ENCODE measurements at places on chromosomes 6 and 20.

GRCh38 chr6:136613477-136613876 lies 63.3 kb upstream of the MAP7 start:
- DNase-seq: no peak

GRCh38 chr6:93943661-93944060 lies 524.3 kb upstream of the EPHA7 start:
- DNase-seq: no peak

DNA sequence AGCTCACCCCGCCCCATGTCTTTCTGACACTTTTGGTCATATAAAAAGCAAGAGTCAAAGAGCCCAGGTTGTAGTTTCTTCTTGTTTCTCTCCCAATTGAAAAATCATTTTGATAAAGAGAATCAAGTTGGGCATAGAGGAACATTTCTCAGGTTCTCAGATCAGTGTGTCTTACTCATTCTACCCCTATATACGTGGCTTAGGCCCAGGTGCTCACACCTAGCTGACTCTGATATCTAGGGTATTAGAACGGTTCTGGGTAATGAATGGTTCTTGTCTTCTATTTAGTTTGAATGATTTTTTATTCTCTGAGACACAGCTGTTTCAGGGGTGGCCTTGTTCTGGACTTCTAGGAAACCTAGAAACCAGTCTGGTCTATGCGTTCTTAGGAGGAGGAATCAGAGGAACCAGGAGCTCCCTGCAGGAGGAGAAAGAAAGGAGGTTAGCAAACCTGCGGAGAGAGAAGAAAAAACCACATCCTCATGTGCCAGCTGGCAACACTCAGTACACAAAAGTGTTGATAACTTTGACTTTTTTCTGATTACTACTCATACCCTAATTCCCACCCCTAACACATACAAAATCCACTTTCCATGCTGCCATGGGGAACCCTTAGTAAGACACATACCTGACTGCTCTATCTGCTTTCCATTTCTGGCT lies 178.0 kb downstream of the CLIC5 start:
- DNase-seq: no peak

GRCh38 chr6:107654764-107655163 lies 164.8 kb downstream of the SOBP start:
- DNase-seq: no peak

GRCh38 chr20:38063911-38064530 lies 30.5 kb downstream of the RPRD1B start:
- no peak for DNase-seq

DNA sequence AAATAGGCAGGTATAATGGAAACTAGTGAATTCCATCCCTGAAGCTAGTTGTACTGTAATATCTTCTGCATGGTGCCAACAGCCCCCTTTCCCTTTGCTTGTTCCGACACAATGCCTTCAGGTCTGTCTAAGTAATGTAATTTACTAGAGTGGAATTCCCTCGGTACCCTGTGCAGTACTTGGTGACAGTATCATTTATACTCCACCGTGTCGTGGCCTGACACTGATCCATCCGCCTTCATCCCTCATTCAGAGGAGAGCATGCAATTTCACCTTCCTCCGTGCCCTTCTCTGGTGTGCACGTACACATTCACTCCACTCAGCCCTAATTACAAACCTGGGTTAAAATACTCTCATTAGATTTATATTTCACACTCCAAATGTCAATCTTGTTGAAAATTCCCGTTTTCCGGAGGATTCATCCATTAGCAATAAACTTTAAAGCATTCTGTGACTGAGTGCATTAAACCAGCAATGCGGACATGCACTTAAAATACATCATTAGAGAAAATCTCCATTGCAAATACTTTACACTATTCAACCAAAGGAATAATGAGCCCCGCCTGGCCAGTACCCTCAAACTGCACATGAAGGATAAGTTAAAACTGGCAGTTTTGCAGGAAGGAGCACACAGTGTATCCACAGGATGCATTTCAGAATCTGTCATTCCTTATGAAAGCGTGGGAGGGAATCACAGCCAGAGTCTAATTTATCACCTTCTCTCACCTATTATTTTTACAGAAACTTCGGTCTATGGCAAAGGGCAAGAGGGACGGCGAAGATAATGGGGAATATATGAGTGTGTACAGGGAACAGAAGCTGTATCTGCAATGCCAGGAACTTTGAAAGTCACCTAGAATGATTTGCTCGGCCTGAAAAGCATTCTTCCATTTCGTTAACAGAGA lies 182.5 kb downstream of the GJA10 start:
- no peak for DNase-seq

DNA sequence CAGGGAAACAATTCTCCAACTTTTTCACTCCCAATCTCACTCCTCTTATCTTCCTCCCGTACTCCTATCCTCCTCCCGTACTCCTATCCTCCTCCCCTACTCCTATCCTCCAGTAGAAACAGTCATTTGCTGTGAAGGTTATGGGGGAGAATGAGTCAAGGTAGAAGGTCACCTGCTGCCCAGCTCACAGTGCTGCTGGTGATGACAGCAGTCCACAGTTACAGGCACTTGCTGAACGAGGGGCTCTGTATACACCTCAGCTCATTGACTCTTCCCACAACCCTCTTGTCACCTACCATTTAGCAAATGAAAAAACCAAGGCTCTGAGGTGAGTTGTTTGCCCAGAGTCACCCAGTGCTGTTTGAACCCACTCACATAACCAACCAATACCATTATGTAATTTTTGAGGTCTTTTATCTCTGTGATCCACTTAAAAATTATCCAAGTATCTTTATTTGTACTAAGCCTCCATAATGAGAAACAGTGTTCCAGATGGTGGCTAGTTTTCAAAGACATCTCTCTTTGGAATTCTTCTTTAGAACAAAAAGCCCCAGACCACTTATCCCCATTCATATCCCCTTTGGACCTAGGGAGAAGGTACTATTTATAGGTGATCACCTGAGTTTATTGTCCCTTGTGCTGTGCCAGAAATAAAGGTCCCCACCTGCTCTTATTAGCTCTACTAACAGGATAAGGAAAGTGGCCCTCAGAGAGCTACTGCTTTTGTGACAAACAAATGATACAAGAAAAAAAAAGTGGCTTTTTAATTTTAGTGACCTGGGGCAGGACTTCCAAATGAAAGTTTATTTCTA lies 53.2 kb downstream of the PTPN1 start:
- DNase-seq: peak; percentile 88

DNA sequence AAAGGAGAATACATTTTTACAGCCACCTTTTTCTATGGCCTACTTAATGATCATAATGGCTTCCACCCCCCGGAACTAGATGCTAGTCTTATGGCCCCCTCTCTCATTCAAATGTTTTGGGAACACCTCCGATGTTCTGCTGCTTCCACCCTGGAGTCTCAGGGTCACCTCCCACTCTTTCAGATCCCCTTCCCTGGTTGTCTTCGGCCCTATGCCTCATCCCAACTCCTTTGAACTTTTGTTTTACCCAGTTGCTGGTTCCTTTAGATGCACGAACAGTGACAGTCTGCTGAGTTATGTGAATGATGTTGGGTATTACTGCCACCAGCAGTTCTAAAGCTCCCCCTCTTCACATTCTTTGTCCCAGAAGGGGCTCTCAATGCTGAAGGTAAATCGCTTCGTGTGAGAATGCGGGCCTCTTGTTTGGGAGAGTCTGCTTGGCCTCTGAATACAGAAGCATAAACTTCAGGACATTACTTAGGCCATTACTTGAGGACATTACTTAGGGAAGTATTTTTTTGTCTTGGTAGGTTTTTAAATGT lies 309.1 kb downstream of the SOX4 start:
- DNase-seq: no peak

DNA sequence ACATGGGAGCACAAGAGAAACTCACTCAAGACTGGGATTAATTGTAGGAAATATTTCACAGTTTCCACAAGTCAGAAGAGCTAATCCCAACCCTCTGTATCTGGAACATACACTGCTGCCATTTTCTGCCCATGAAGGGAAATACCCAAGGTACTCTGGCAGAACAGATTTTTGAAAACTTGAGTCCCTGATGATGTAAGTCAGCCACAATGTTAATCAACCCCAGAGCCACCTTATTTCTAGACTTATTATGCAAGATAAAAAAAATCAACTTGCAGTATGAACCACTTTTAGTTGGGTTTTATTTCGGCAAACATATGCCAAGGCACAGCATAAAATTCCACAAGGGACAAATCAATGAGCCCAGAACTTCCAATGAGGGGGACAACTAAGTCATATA lies 141.5 kb downstream of the LY86 start:
- DNase-seq: no peak

DNA sequence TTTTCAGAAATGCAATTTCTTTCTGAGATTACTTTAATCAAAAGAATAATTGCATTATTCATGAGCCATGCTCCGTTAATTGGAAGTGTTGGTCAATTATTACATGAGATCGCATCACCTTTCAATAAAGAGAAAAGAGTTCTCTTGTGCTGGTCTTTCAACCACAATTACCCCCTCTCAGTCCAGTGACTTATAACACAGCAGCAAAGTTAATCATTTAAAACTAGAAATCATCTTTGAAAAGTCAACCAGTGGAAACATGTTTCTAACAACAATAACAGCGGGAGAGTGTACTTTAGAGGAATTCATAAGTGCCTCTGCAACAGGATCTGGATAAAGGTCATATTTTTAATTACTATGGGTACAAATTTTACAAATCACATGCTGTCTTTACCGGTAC lies 384.4 kb upstream of the AGPAT4 start:
- no peak for DNase-seq

DNA sequence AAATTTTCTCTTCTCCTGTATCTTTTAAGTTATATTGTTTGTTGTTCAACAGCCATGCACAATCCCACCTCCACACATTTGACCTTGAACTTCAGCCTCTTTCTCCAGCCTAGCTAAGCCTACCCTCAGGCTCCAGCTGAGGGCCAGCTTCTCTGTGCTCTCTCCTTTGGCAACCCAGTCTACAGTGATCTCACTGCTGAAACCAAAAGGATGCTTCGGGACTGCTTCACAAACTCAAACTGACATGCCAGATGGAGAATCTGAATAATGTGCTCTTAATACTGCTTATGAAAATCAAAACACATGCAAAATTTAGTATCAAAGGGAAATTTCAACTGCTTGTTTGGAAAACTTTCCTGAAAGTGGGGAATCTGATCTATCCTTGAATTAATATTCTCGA lies 16.1 kb upstream of the RIN2 start:
- no peak for DNase-seq

- no peak for DNase-seq
These were observed 11.0 kb downstream of the NCR2 start for GRCh38 chr6:41346441-41346840.

GRCh38 chr6:68880050-68880813 lies 245.2 kb downstream of the ADGRB3 start:
- no peak for DNase-seq

GRCh38 chr6:146905181-146905704 lies 299.0 kb upstream of the STXBP5 start:
- DNase-seq: no peak

DNA sequence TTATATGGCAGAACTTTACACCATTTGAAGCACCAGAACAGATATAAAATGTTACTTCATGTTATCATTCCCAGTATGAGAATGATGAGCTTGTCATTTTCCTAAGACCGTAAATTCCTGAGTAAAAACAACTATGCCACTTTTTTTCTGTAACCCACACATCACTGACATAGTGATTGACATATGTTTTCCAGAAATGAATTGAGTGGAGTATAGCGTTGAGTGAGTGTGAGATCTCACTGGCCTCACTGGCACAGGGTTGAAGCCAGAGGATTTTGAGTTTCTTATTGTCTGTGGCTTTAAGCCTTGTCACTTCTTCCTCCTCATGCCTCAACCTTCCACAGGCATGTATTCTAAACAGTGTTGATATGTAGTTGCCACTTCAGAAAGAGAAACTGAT lies 62.3 kb downstream of the PDE7B start:
- DNase-seq: no peak

GRCh38 chr6:110671447-110671846 lies 143.8 kb downstream of the CDK19 start:
- DNase-seq: no peak

DNA sequence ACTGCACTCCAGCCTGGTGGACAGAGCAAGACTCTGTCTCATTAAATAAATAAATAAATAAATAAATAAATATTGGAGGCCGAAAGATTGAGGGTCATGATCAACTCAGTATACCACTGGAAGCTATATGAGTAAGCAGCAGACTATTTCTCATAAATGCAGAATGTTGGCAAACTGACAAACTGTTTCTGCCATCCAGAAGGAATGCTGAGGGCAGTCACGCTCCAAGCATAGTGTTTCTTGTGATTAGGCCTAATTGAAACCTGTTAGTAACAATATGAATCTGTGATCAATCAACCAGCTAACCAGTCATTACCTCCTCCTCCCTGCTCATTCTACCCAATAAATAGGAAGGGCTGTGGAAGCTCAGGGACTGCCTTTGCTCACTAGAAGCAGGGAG lies 15.2 kb upstream of the KCNK15 start:
- DNase-seq: no peak

- no peak for DNase-seq
These were observed 14.9 kb downstream of the ADTRP start for GRCh38 chr6:11763460-11764249.

GRCh38 chr20:48754292-48754691 lies 73.5 kb downstream of the PREX1 start:
- DNase-seq: no peak

DNA sequence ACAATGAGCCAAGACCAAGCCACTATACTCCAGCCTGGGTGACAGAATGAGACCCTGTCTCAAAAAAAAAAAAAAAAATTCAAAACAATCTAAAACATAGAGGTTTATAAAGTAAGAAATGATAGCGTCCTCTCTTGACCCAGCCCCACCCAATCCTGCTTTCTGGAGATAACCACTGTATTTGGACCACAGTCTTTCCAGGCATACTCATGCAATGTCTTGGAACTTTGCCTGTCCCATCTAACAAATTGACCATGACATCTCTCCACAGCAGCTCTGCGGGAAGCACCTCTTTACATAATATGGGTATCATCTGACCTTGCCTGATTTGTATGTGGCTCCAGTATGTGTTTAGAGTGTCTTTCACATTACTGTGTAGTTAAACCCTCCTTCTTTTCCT lies 9.1 kb upstream of the SHLD1 start:
- DNase-seq: no peak

- no peak for DNase-seq
These were observed 5.1 kb downstream of the RCAN2 start for GRCh38 chr6:46486181-46486580.

GRCh38 chr6:124490122-124490521 lies 472.1 kb upstream of the RNF217 start:
- no peak for DNase-seq

All from NCI-H187 (cell line).